SIG-M5 (cell line): ENCODE measurements at places on chromosomes 5 and 9.

DNA sequence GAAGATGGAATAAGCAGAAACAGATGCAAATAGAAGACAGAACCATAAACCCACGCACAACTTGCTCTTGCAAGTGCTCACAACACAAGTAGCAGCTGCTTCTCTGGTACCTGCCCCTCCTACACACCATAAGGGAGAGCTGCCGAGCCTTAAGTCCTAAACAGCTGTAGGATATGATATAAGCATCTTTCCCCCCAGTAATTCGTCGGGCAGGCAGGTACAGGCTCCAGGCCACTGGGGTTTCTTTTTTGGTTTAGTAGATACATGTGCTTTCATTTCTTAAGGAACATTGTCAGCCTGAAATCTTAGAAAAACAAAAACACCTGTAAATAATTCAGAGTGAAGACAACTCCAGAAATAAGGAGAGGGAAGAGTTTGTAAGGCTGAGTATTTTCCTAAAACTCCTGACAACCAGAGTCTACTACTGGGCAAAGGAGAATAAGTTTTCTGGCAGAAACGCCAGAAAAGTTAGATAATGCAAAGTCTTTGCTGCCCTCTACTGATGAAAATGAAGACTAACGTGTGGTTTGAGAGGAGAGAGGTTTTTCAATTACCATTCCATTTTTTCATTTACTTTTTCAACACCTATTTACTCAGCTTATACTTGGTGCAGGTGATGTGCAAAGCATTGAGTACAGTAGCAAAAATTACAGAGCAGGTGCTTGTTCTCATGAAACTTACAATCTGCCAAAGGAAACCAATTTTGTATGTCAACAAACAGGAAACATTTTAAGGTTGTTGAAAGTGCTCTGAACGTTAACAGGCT lies 20.1 kb upstream of the TCERG1 start:
- no peak for DNase-seq

DNA sequence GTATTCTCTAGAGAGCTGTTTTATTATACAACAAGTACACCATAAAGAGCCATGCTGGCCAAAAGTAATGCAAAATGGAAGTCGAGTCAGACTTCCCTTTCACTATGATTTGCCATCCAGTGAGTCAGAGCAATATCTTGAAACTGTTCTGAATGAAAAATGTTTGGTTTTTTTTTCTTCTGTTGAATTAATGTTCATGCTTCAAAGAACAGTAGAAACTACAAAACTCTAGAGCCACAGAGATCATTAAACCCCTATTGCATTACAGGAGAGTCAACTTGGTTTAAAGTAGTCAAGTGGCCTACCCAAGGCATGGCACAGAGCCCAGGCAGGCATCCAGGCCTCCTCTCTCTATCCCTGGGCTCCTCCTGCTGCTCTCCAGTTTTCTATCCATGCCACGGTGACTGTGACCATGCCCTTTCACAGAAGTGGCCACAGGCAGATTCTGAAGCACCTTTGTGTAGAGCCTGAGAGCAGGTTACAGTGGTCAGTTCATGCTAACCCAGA lies 358.9 kb downstream of the DEPDC1B start:
- no peak for DNase-seq

DNA sequence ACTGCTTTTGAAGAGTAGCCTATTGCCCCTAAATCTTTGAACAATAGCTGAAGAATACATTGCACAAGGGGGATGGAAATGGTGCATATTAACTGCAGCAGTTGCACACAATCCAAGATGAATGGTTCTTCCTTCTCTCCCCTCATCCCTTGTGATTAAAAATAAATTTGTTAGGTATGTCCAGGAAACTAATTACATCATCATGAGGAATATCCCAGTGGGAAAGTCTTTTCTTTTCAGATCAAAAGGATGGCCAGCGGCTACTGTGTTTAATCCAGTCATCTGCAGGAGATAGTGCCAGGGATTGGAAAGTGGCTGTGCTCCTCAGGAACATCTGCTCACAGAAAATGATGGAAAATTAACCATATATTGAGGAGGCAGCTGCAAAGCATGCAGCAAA lies 508.4 kb upstream of the SEMA6A start:
- DNase-seq, result no peak

GRCh38 chr9:123470991-123471770 lies 115.2 kb downstream of the CRB2 start:
- no peak for DNase-seq

- no peak for DNase-seq
Observed at GRCh38 chr9:135971892-135972291, 10.7 kb upstream of the UBAC1 start.

GRCh38 chr5:79517601-79518000 lies 3.7 kb upstream of the HOMER1 start:
- no peak for DNase-seq

GRCh38 chr5:111697881-111698757 lies 58.9 kb downstream of the NREP start:
- DNase-seq, result no peak

DNA sequence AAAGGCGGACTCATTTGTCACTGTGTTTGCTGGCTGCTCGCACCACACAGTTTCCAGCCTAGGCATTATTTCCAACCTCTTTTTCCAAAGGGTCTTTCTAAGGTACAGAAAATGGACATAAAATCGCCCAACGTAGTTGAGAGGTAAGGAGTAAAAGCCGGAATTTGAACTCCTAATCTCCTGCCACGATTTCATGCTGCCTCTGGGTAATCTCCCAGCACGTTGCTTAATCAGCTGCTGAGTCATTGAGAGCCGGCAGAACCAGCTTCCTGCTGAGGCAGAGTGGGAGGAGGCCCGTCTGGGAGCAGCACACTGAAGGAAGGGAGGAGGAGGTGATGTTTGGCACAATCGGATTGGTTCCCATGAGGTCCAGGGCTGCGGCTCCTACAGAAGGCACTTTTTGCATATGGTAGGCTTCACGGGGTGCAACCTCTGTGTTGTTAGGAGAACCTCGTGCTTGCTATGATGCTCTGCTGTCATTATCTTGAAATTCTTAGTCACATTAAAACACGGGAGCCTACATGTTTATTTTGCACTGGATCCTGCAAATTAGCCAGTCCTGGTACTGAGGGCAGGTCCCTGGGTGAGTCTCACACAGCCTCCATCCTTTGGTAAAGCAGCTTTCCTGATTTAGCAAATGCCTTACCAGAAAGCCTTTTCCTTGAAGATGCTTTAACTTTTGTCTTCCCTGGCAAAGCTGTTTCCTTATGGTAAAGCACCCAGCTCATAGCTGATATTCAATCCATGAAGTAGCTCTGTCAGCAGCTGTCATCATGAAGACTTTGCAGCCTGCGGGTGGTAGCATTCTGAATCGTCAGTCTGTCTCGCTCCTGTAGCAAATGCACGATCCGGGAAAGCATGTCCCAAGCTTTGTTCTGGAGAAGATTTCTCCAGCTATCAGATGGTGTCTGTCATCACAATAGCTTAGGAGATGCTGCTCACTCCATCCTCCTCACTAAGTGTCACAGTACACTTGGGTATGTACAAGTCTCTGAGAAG lies 191.6 kb upstream of the MSX2 start:
- no peak for DNase-seq

DNA sequence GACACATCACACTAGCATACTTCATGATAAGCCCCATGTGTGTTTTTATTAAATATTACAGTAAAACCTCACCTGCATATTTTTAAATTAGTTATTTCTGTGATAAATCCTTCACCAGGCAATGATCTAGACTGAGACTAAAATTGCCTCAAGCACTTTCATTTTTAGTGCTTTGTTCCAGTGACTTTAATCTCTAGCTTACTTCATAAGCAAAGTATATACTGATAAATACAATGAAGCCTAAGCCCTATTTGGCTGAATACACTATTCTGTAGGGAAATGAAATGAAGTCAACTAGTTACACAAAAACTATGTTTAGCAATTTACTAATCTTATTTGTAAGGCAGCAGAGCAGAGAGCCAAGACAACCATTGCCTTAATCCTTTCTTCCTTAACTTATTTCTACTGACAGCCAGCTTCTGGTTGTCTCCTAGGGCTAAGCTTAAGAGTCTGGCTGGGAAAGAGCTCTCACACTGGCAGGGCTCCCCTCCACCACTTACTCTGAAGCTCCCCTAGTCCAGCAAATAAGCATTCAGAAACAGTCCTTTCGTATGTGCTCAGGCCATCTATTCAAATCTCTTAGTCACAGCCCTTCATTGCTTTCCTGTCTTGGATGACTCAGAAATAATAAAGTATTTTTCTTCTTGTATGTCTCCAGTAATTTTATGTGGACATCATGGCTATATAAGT lies 31.4 kb upstream of the MTAP start:
- no peak for DNase-seq

DNA sequence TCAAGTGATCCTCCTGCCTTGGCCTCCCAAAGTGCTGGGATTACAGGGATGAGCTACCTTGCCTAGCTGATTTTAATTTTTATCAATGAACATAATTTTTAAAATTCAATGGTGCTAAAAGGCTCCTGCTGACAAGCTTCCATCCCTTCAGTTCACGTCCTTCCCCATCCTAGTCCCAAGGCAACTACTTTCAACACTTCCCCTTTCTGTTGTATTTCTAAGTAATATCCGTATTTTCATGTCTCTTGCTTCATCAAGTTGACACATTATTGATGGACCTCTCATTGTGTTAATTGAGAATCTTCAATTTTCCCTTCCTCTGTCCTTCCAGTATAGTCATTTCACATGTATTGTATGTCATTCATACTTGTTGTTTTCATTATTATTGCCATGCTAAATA lies 93.8 kb upstream of the RASGRF2 start:
- DNase-seq, result no peak

DNA sequence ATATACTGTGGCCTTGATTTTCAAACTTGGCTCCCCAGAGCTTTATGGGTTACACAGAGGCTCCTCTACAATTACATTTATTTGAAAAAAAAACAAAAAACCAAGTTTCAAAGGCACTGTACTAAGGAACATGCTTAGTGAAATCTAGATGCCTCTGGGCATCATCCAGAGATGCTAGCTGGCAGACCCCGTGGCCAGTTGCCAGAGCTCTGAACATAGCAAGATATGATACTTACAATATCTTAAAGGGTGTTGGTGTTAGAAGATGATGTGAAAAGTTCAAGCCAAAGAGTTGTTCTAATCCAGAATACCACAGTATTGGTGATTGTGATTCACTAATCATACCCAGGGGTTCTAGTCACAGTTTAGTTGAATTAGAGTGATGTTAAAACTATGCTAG lies 87.8 kb downstream of the JAK2 start:
- no peak for DNase-seq

GRCh38 chr5:88736494-88736893 lies 146.5 kb downstream of the MEF2C start:
- DNase-seq, result no peak

DNA sequence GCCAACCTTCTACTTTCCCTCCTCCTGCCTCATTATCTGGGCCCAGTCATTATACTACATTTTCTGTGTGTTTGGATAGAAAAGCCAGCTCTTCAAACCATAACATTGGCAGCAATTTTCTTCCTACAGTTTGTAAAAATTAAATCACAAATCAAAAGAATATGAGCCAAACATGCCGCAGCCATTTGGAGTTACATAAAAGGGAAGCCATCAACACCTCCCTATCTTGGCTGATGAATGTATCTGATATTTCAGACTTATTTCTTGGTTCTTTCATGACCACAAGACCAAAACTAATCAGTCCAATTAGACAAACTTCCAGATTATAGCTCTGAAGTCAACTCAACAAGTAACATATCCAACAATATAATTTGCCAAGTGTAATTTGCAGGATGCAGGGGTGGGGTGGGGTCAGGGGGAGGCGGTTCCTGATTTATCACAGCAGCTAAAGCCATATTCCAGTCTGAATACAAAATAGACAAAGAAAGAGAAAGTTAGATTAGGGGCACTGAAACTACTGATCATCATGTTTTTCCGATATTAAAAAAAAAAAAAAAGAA lies 89.4 kb upstream of the CNTLN start:
- no peak for DNase-seq

GRCh38 chr9:3177936-3178335 lies 334.0 kb upstream of the PUM3 start:
- no peak for DNase-seq

DNA sequence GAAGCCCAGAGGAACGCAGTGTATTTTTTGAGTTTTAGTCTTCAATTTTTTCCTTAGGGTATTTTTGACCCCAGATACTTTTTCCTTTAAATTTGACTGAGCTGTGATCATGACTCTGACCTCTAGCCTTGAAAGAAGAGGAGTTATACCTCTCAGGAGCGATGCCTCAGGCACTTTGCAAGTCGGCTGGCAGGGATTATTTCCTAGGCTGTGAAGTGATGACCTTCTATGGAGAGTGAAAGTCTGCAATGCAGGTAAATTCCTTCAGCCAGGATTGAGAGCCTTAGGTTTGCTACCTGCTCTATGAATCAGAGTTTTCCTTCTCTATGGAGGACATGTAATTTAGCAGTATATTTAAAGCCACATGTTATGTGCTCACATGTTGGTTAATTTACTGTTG lies 10.8 kb upstream of the NUDT12 start:
- DNase-seq, result no peak

DNA sequence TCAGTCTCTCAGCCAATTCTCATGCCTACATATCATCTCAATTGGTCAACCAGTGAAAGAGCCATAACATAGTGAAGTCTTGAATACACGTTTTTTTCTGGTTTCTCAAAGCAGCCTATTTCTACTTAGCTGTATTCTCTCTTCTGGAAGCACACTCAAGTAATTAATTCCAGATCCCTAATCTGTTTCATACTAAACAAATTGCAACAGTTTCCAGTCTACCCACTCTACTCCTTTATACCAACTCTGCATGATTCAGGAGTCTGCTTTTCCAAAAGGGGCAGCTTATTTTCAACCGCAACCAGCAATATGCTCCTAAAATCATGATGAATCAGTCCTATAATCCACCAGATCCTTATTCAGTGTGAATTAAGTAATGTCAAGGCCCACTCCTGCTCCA lies 211.7 kb downstream of the TLE1 start:
- DNase-seq, result no peak

DNA sequence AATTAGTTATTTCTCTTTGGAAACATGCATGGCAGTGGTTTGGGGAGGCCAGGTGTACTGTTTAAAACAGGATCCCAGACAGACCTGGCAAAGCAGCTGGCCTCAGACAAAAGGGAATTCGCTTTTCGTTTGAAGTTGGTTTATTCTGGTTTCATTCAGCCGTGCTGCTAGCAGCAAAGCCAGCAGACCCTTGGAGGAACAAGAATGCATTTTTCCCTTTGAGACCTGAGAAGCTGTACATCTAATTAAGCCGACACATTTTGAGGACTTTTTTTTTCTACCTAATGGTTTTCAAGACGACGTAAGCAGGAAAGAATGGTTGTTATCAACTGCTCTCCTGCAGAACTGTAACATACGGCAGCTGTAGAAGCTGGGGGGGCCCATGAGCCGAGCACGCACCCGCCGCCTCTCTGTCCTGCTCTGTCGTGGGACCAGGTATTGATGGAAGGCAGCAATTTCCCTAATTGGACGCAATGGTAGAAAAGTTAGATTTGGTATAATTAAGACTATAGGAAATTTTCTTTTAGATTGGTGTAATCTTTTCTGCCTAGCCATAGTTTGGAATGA lies 13.6 kb downstream of the PLEKHG4B start:
- DNase-seq, result no peak

- no peak for DNase-seq
Observed at GRCh38 chr5:115767424-115767823, 49.0 kb downstream of the CDO1 start.

- no peak for DNase-seq
Observed at GRCh38 chr5:130337179-130337888, 433.1 kb downstream of the CHSY3 start.
